ENCODE measurements at places on chromosomes 3 and 15. TPM values are rescaled to one million over a fixed set of nuclear protein-coding genes. Genes with fewer than 3 reads are reported as not detected.
A peak's percentile ranks its signal among the peaks of the same experiment; 100 is the strongest.

Gene DPPA4
- not detected for total RNA-seq

Gene HMCES
- 37.2 TPM for total RNA-seq

Gene ADAMTS9
- 4.3 TPM for total RNA-seq

Gene TRPM1
- total RNA-seq: not detected

Gene ECT2
- 22.4 TPM for total RNA-seq

Gene DNASE1L3
- total RNA-seq: 2.7 TPM

Gene PLS1
- total RNA-seq: 12.5 TPM

Gene SPTSSB
- 3.2 TPM for total RNA-seq

Gene LDHAL6B
- total RNA-seq: not detected

Gene C15orf62
- 4.0 TPM for total RNA-seq

Gene LRRC31
- total RNA-seq: not detected

Gene GOLGA6A
- total RNA-seq: 0.08 TPM

GRCh38 chr15:74180881-74181602, 7.5 kb downstream of the ISLR start:
- ATAC-seq: no peak

DNA sequence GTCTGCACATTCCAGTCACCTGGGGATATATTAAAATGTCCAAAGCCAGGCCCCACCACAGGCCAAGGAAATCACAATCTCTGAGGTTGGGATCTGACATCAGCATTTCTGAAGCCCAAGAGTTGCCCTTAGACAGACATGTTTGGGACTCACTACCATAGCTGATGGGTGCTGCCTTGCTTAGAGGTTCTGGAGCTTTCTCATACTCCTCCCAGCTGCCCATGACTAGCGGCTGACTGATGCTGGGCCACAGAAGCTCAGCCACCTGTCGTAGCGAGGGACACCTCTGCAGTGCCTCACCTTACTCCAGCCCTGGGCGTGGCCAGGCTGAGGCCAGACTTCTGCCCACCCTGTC, 58.8 kb upstream of the XCR1 start:
- ATAC-seq: no peak

DNA sequence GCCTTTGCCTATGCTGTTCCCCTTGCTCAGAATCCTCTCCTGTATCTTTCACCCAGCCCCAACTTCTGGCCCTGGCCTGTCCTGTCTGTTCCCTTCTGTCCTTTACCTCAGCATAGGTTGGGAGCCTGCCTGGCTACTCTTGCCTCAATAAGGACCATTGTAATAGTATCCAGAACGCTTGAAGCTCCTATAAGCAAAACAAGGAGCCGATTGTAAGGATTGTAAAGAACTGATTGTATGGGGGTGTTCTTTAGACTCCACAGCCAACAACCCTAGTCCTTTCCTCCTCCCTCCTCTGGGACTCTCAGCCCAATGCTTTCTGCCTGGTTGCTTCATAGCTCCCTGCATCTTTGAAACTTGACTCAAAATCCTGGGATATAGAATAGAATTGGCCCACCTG, 18.7 kb upstream of the RAD54L2 start:
- no peak for ATAC-seq

GRCh38 chr3:120793601-120794000, 51.1 kb downstream of the GTF2E1 start:
- ATAC-seq: no peak

DNA sequence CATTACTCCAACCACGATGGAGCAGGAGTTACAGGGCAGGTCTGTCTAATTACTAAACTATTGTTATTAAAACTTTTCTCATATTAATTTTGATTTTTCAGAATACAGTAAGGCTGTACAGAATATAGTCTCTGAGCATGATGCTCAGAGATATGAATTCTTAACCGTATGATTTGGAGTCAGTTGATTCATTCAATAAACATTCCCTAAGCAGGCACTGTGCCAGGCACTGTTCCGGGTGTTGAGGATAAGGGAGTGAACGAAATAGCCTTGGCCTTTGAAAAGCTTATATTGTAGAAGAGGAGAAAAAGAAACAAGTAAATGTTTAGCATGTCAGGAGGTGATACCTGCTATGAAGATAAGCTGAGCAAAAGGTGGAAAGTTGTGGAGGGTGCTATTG, 187.3 kb downstream of the KCNAB1 start:
- no peak for ATAC-seq

DNA sequence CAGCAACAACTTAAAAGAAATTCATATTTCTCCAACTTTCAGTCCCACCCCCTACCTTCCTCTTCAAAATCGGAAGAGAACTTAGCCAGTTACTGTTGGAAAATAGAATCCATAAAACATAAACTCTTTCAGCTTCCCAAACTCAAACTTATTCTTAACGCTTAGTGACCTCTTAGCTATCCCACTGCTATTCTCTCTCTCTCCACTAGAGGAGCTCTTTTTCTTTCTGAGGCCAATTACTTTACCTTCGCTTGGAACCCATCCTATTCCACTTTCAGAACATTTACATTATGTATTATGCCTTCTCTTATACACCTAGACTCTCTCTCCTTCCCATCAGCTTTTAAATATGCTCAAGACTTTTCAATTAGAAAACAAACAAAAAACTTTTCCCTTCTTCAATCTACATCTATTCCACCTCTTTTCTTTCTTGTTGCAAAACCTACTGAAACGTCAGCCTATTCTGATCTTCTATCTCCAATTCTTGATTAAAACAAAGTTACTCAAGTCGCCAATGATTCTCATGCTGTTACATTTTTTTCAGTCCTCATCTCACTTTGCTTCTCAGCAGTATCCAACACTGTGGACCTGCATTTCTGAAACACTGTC, 13.4 kb upstream of the GHSR start:
- ATAC-seq: peak; percentile 45

- ATAC-seq: no peak
Observed at GRCh38 chr3:31948280-31948679, 32.8 kb downstream of the OSBPL10 start.

- ATAC-seq: no peak
Observed at GRCh38 chr3:170207717-170208116, 14.5 kb upstream of the PRKCI start.

- no peak for ATAC-seq
Observed at GRCh38 chr3:119768668-119769393, 13.1 kb upstream of the NR1I2 start.

- no peak for ATAC-seq
Observed at GRCh38 chr3:13578251-13578650, 29.3 kb downstream of the FBLN2 start.

GRCh38 chr15:75675579-75676404, 28.1 kb downstream of the SNX33 start:
- no peak for ATAC-seq

GRCh38 chr3:69400683-69401082, 14.8 kb upstream of the FRMD4B start:
- ATAC-seq: no peak

- ATAC-seq: peak; percentile 96
Observed at GRCh38 chr3:188431553-188431952, 277.6 kb downstream of the LPP start.

GRCh38 chr3:119891944-119892721, 110.2 kb downstream of the NR1I2 start:
- peak; percentile 67 for ATAC-seq

GRCh38 chr3:137062250-137062649, 104.5 kb downstream of the IL20RB start:
- no peak for ATAC-seq

DNA sequence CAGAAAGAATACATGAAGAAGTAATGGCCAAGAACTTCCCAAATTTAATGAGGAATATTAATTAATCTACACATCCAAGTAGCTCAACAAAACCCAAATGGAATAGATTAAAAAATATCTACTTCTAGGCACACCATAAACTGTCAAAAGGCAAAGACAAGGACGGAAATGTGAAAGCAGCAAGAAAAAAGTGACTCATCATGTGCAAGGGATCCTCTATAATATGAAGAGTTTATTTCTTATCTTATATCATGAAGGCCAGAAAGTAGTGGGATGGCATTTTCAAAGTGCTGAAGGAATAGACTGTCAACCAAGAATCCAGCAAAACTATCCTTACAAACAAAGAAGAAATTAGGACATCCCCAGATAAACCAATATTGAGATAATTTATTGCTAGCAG, 73.9 kb upstream of the PRICKLE2 start:
- no peak for ATAC-seq

DNA sequence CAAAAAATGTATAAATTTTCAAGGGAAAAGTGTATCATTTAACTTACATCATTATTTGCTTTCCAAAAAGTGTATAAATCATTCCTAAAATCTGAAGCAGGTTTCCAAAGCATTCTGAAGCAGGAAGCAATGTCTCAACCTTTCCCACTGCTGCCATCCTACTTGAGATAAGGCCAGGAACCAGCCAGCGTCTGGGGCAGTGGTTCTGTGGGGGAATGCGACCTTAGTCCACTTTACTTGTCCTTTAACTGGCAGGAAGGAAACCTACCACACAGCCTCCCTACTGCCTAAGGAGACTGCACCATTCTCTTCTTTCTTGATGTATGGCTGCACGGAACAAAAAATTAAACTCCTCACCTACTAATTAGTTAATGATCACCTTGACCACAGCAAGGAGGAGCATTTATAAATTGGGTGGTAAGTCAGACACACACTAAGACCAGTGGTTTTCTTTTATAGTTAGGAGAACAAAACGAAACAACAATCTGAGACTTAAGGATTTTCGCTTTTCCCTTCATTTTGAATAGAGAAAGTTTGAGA, 3.7 kb downstream of the SORD start:
- ATAC-seq: no peak
